ENCODE measurements at places on chromosomes 1 and 21.

GRCh38 chr1:77536813-77537212 is 145.6 kb downstream of the ZZZ3 start:
- DNase-seq: no peak

DNA sequence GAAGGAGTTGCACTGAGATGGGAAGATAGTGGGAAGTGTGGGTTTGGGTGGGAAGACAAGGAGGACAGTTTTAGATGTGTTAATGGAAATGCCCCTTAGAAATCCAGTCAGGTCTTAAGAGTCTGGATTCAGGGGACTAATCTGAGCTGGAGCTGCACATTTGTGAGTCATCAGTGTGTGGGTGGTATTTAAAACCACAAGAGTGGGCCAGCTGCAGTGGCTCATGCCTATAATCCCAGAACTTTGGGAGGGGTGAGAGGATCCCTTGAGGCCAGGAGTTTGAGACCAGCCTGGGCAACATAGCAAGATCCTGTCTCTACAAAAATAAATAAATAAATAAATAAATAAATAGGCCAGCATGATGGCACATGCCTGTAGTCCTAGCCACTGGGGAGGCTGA is 40.9 kb upstream of the SLC6A9 start:
- DNase-seq: no peak

GRCh38 chr1:14543191-14543840 is 55.2 kb upstream of the KAZN start:
- no peak for DNase-seq

DNA sequence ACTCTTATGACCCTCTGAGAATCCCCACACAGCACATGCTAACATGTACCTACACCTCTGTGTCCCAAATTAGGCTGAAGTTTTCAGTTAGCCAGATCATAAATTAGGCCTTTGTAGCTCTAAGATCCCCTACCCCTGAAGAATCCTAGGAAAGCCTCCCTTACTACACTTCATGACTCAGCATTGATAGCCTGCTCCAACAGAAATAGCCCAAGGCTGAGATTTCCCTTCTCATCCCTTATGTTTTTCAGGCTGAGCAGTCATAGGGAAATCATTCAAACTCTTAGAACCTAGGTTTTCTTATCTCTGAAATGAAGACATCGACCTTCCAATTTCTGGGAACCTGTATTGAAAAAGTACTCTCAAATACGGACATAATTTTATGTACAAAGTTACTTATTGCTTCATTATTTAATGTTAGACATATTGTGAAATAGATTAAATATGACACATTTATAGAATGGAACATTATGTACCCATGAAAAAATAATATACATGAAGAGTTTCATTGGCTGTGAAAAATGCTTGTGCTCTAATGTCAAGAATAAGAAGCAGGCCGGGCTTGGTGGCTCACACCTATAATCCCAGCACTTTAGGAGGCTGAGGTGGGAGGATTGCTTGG is 122.4 kb upstream of the UBE2U start:
- no peak for DNase-seq

GRCh38 chr1:201707027-201707426 is 121.9 kb upstream of the IPO9 start:
- DNase-seq: no peak

GRCh38 chr1:181148636-181149035 is 60.1 kb downstream of the IER5 start:
- no peak for DNase-seq

DNA sequence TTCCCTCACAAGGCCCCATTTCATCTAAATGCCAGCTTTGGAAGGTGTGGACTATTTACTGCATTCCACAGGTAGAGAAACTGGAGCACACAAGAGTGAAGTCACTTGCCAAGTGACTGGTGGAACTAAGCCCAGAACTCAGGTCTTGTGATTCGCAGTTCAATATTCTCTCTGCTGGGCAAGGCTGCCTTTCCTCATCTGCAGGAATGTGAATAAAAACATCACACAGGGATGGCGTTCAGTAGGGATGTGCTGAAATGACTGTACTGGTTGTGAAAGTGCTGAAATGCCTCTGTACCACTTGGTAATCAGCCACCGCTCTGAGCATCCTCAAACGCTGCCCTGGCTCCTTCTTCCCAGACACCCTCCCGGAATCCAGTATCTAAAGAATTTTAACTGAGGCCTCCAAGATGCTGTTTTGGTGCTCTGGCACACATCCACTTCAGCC is 145.6 kb downstream of the HIVEP3 start:
- no peak for DNase-seq

DNA sequence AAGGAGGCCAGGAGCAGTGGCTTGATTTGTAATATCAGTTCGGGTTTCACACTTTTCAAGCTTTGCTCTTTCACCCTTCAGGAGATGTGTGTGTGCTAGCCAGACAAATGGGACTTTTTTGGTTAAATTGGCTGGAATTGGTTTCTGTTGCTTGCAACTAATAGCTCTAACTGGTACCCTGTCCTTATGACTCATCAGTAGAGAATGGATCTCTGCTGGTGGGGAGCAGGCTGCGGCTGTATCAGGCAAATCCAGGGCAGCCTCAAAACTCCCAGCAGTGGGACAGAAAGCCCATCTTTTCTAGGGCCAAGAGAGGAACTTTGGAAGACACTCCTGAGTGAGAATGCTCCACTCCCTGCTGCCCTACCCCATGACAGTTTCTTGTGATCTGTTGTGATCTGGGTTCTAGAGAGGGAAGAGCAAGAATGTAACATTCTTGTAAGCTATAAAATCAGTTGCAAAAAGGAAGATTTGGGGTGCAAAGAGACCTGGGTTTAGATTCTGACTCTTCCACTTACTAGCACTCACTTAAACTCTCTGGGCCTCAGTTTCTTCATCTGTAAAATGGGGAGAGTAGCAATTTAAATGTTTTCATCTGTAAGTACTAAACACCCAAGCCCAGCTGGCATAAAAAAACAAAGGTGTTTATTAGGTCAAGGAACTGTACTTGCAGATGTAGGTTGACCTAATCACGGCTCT is 257.0 kb upstream of the TMEM51 start:
- DNase-seq: no peak

GRCh38 chr1:179178950-179179349 is 50.5 kb downstream of the ABL2 start:
- no peak for DNase-seq

Measured in NCI-H2107 (cell line).